ENCODE measurements at places on chromosomes 3 and 15.

- no peak for DNase-seq
Observed at GRCh38 chr15:90004671-90005070, 3.5 kb downstream of the ZNF710 start.

DNA sequence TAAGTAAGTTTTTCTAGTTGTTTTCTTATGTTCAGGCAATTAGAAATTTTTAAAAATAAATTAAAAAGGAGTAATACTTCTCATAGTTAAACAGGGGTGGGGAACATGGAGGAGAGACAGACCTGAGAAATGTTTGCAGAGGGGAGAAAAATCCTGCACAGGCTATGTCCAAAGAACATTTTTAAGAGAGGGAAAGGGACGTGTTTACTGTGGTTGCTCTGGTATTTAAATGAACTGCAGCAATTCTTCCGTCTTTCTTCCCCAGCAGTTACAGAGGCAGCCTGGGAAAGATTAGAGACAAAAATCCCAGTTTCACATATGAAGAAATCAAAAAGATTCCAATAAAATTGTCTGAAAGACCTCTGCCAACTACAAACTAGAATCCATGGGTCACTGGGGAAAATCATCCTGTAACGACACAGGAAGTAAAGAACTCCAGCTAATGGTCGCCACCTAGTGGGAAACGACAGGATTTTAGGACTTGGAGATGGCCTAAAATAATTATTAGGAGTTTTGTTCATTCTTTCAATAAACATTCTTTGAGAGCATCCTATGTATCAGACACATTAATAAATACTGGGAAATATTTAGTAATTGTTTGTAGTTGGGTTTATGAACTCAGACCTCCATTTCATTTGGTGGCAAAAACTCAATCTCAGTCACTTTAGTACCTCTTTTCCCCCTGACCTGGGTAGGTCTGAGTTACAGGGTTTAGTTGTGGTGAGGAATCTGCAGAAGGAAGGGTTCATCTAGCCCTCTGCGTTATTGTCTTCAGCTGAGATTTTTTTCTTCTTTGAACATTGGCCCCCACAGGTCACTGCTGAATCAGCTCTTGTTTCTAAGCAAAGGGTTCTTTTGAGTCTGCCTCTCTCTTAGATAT is 69.9 kb upstream of the GOLIM4 start:
- no peak for DNase-seq

DNA sequence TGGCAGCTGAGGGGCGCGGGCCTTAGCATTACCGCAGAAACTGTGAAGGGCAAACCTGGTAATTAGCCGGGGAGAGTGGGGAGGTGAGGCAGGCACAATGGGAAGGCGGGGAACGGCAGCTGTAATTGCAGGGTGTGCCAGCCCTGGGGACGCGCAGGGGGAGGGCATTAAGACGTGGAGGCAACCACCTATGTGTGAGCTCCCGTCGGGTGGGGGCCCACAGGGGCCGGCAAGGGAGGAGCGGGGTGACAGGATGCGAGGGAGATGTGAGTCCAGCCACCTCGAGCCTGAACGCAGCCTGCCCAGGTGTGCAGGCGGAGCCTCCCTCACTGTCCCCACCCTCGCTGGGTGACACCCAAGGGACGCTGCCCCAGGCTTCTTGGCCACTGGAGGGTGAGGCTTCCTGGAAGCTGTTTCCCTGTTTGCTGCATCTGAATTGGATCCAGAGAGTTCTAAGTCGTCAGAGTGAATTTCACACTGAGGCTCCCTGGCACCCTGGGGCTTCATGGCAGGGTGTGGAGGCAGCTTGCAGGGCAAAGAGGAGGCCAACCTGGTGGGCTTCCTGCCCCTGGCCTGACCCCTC is 130.6 kb upstream of the MEF2A start:
- no peak for DNase-seq

GRCh38 chr3:87468938-87469337 is 192.6 kb upstream of the POU1F1 start:
- no peak for DNase-seq

GRCh38 chr15:85763157-85763556 is 31.6 kb downstream of the KLHL25 start:
- no peak for DNase-seq

- no peak for DNase-seq
Observed at GRCh38 chr15:22851513-22851912, 13.0 kb downstream of the NIPA2 start.

- no peak for DNase-seq
Observed at GRCh38 chr3:71075494-71075893, 508.0 kb downstream of the FOXP1 start.

- DNase-seq: no peak
Observed at GRCh38 chr3:120568598-120568997, 27.5 kb upstream of the NDUFB4 start.

DNA sequence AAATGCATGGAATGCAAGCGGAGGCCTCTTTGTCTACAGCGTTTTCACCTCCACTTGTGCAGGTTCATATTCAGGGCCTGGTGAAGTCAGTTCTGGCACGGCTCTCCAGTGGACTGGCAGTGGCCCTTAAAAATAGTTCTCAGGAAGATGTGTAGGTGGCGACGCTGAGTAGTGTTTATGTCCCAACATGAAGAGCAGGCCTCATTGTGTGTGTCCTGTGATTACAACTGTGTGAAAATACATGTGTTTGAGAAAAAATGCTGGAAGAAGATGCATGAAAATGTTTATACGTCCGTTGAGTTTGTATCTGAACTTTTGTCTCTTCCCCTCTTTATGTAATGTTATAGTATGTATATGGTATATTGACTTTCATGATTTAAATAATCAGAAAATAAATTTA is 7.2 kb downstream of the LIPC start:
- DNase-seq: no peak

GRCh38 chr15:81784751-81785150 is 261.1 kb downstream of the MEX3B start:
- DNase-seq: no peak

DNA sequence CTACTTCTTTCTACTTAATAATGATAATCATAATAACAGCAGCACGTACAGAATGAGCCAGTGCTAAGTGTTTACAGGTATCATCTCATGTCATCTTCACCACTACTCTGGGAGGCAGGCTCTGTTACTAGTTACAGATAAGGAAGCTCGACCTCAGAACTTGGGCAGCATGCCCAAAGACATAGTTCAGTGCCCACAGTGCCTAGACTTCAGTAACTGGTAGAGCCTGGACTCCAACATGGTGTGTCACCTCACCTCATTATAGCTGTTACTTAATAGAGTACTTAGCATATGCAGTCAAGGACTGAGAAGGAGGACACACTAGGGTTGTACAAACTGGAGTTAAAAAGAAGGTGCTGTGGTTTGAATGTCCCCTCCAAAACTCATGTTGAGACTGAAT is 7.6 kb downstream of the GADL1 start:
- no peak for DNase-seq

DNA sequence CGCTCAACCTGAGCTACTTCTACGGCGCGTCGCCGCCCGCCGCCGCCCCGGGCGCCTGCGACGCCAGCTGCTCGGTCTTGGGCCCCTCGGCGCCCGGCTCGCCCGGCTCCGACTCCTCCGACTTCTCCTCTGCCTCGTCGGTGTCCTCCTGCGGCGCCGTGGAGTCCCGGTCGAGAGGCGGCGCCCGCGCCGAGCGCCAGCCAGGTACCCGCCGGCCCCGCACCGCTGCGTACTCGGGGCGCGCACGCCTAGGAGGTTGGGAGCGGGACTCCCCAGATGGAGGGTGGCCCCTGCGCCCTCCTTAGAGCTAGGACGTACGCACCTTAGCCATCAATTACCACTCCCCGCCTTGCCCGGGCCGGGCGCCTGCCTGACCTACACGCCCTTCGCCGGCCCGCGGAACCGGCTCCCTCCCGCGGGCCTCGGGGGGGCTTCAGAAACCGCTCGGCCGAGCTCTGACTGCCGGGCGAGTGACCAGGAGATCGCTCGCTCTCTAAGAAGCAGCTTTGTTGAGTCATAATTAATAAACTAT is 466 bp downstream of the NFKBIZ start:
- DNase-seq: peak; percentile 42

- no peak for DNase-seq
Observed at GRCh38 chr3:120182613-120183511, 88.6 kb upstream of the GSK3B start.

GRCh38 chr3:123404391-123404790 is 44.5 kb downstream of the ADCY5 start:
- no peak for DNase-seq

- no peak for DNase-seq
Observed at GRCh38 chr3:43317461-43318316, 31.3 kb downstream of the SNRK start.

DNA sequence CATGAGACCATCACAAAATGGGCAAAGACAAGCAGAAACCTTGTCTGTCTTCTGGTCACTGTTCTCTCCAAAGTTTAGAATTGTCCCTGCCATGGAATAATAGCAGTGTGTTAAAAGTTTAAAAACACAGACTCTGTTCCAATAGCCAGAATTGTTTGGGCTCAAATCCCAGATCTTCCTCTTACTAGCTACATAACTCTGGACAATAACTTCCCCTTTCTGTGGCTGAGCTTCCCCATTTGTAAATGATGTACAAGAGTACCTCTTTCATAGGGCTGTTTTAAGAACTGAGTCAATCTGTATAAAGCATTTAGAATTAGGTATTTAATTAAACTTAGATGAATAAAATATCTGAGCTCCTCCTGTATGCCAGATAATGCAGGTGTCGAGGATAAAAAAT is 623.0 kb downstream of the NTRK3 start:
- DNase-seq: no peak

DNA sequence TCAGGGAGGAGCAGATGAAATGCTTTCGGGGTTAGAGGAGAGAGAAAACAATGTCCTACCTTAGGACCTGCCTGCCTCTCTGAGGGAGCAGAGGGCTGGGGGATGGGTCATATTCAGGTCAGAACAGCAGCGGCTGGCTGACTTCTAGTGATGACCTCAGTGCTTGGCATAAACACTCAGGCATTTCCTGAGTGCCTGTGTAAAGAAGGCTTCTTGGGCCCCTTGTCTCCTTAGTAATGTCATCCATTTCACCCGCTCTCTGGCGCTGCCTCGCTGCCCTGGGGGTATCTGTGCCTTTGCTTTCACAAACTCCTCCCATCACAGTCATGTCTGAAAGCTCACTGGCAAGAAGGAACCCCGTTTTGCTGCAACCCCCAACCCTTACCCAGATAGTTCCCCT is 82.9 kb upstream of the GSK3B start:
- no peak for DNase-seq

- no peak for DNase-seq
Observed at GRCh38 chr15:39131609-39132008, 449.3 kb upstream of the THBS1 start.

GRCh38 chr3:114857299-114857701 is 289.8 kb downstream of the ZBTB20 start:
- no peak for DNase-seq

DNA sequence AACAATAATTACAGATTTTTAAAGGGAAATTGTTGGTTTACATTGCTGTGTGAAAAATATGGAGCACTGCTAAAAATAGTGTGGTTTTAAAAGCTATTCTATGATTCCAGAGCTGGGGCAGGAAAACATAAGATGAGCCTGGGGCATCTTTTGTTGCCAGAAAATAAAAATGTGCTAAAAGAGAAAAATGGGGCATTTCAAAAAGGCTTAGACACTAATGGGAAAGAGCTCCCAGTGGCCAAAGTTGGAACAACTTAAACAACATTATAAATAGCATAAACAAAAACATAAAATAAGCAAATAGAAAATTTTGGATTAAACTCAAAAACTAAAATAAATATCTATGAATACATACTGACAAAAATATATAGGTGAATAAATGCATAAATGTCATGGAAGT is 478.9 kb downstream of the NLGN1 start:
- no peak for DNase-seq

DNA sequence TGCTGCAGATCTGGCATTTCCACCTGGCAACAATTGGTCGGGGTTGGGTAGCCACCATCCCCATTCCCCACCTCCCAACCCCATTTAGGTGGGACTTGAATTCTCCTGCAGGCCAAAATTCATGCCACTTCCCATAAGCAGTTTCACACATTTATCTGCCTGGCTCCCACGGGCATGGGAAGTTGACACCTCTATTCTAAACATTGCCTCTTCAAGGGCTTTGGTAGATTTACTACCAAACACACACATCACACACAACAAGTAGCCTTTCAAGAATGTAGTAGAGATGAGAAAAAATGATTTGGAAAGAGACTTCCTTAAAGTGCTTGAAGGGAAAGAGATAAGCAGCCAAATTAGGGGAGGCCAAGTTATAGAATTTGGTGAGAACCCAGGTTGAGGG is 30.9 kb downstream of the ZBTB38 start:
- no peak for DNase-seq
